IMR-90 (cell line): ENCODE measurements at places on chromosomes 2 and 18. TPM values are rescaled to one million over a fixed set of nuclear protein-coding genes. Genes with fewer than 3 reads are reported as not detected.

- DNase-seq: no peak
Observed at GRCh38 chr18:46677611-46678010, 20.6 kb upstream of the LOXHD1 start.

- no peak for DNase-seq
Observed at GRCh38 chr2:114108249-114108648, 218.4 kb downstream of the ACTR3 start.

DNA sequence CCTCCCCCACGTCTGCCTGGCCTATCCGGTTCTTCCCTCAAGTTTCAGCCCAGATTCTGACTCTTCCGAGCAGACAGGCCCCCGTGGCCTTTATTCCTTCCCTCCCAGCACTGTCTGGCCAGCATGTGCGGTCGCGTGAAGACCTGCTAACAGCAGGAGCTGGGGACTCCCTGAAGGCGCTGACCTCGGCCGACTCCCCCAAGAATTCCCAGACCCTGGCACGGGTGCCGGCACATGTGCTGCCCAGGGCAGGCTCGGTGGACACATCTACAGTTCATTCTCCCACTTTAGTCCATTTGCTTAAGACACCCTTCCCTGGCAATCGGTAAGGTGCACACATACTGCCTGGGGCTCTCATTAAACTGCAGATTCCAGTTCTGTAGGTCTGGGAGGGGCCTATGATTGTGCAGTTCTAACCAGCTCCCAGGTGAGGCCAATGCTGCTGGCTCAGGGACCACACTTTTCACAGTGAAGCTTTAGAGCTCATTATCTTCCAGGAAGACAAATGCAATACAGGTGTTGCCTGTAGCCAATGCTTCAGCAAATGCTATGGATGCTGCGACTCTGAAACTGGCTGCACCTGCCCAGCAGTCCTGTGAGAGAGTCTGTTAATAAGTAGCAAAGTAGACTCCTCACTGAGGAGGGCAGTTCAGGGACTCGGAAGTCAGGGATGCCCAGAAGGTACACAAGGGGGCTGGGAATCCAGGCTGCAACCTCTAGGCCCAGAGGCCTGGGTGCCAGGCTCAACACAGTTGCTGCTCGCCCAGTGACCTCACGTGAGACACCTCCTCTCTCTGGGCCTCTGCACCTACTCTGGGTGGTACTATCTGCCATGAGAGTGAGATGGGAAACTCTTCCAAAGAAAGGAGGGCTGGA is 45.4 kb upstream of the TAF1B start:
- no peak for DNase-seq

DNA sequence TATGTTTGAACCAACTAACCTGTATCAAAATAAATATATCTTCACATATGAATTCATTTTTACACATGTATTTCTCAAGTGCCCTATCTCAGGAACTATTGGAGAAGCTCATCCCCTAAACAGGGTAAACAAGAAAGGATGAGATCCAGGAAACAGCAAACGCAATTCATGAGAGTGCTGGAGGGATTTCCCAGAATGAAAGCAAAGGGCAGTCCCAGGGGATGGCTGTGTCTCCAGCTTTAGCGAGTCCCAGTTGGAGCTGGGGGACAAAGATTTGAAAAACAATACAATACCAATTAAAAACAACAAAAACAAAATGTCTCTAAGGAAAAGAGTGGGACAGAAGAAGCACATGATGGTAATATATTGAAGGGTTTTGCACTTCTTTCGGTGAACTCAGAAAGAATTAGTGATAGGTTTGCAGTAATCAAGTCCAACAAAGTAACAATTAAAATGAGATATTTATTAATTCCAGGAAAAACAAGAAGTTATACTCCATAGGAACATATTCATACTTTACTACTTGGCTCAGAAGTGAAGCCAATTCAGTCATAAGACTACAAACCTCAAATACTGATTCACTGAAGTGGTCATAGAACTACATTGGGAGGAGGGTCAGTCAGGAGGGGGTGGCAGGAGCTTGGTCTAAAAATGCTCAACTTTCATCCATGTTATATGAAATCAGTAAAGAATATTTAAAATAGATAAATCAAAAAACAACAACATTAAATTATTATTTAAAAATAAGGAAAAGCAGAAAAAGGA is 73.1 kb upstream of the PDE1A start:
- peak; percentile 33 for DNase-seq

Gene PTPRN
- 4.4 and 5.2 TPM in 2 replicates for total RNA-seq

DNA sequence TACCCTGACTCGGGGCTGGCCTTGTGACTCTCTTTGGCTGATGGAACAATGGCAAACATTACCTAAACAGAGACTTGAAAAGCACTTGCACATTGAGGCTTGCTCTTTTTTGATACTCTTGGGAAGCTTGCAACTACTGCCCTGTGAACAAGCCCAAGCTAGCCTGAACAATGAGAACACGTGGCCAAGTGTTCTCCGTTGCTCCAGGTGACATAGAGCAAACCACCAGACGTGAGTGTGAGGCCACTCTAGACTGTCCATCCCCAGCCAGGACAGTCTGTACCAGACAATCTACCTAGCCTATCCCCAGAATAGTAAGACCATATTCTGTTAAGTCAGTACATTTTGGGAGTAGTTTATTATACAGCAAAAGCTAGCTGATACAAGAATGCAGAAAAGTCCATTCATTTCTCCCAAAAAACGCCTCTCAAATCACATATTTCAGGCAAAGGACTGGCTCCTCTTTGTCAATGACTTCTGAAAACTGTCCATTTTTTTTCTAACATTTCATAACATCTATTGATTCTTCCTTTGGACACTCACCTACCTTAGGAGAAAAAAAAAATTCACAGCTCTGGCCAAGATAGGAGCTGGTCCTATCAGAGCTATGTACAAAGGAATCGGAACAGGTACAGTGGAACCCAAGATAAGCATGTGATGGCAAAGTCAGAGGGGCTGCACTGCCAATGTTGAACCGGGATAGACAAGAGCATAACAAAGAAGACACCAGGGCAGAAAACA is 142.1 kb upstream of the PKDCC start:
- no peak for DNase-seq

Gene AOX1
- total RNA-seq: 57.2 and 59.9 TPM in 2 replicates

Gene INHA
- not detected in 2 replicates for total RNA-seq
